Activated naive CD8-positive, alpha-beta T cell treated with anti-CD3 and anti-CD28 coated beads, Interleukin-2, amount 10 ng/mL, durations not matched to agents 7 days and 5 days (primary cell): ENCODE measurements at places on chromosomes 2 and 18. TPM values are rescaled to one million over a fixed set of nuclear protein-coding genes. Genes with fewer than 3 reads are reported as not detected.

IL1RN gene
- 2.1 TPM for total RNA-seq

POTEJ gene
- total RNA-seq: not detected

PUS10 gene
- 10.6 TPM for total RNA-seq

MTCL1 gene
- total RNA-seq: 0.43 TPM

FTCDNL1 gene
- total RNA-seq: 1.7 TPM

GKN1 gene
- total RNA-seq: not detected

IKZF2 gene
- 20.6 TPM for total RNA-seq

TTN gene
- 13.5 TPM for total RNA-seq

DNA sequence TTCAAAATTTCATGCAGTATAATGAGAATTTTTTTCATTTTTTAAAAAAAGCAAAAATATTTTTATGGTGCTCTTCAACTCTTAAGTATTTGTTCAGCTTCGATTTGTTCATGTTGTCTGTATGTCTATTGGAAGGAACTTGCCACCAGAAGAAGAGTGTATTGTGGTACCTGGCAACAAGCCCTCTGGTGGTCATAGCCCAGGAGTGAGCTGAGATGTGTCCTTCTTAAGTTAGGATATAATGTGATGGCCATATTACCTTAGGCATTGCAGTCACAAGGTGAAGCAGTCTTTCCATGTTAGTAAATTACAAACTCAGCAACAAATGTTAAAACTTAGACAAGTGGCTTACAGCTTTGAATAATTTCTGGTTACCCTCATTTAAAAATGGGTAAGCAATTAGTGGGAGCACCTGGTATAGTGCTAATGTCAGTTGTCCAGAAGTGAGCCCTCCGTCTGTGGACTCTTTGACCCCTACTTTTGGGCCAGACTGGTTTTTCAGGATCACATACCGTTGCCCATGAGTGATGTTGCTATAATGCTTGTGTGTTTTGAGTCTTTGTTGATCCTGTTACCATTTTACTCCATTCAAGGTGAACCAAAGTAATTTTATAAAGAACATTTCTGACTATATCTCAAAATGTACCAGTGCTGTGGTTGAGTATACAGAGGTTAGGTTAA, 57.4 kb downstream of the MYO1B start:
- DNase-seq: no peak

DNA sequence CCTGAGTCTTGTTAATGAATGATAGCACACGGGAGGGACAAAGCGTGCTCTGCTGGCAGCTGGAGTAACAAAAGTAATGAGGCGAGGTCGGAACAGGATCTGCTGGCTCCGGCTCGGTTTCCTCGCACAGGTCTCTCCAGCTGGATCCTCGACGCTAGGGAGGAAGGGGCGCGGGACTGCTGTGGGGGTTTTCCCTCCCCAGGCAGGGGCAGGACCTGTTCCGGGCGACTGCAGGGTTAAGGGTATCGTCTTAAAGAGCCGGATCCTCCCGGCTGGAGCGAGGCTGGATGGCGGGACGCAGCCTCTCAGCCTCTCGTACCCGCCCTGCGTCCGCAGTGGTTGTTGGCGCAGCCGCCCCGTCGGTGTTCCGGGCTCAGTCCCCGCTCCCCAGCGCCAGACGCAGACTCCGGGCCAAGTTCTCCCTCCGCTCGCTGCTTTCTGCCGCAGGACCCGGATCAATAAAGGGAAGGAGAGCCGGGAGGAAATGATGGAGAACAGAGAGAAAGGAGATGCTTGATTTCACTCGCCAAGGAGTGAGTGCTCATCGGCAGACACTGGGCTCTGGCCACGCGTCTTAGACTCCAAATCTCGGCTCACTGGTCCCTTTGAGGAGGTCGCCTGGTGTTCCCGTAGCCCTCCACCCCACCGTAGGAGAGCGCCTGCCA, 1.1 kb upstream of the LIPG start:
- peak; percentile 39 for DNase-seq

DNA sequence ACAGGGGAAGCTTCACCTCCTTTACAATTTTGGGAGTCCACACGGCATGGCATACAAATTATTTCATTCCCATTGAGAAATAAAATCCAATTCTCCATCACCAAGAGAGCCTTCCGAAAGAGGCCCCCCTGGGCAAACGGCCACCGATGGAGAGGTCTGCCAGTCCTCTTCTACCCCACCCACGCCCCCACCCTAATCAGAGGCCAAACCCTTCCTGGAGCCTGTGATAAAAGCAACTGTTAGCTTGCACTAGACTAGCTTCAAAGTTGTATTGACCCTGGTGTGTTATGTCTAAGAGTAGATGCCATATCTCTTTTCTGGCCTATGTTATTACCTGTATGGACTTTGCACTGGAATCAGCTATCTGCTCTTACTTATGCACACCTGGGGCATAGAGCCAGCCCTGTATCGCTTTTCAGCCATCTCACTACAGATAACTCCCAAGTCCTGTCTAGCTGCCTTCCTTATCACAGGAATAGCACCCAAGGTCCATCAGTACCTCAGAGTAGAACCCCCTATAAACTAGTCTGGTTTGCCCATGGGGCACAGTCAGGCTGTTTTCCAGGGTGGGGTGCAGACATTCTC, 58.3 kb downstream of the BCL11A start:
- no peak for DNase-seq

DNA sequence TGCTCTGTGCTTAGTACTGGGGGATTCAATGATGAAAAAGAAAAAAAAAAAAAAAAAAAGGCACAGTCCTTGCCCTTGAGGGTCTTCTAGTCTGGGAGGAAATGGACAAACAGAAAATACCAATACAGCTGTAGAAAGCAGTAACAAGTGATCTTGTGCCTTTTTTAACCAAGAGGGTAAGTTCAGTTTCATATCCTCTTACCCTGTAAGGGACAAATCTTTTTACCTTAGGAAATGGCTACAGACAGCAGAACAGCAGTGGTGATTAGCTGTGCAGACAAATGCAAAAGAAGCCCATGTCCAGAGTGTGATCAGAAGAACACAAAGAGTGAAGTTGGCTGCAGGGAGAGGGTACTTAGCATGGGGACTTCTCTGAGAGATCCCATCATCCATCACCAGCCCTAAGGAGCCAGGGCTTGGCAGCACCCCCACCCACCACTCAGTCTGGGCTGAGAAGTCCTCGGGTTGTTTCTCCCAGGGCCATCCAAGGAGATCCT, 102.9 kb downstream of the ALPK2 start:
- DNase-seq: no peak
